ENCODE measurements at places on chromosomes 6 and 20.

- no peak for DNase-seq
Observed at GRCh38 chr6:71324194-71324785, 35.7 kb downstream of the OGFRL1 start.

DNA sequence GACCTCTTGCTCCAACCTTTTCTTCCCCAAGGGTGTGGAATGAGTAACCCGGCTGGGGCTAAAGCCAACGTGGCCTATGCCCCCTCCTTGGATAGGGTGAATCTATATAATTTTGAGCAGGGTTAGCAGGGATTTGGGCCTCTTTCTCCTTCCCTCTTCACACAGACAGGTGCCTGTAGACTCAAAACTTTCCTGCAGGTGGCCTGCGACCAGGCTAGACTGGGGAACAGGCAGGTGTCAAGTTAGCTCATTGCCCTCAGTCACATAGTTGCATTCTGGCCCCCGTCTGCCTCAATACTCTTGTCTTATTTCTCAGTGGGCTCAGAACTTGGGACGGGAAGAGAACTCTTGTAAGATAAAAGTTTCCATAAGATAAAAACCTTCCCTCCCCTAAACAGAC is 243.0 kb downstream of the ATXN1 start:
- no peak for DNase-seq

DNA sequence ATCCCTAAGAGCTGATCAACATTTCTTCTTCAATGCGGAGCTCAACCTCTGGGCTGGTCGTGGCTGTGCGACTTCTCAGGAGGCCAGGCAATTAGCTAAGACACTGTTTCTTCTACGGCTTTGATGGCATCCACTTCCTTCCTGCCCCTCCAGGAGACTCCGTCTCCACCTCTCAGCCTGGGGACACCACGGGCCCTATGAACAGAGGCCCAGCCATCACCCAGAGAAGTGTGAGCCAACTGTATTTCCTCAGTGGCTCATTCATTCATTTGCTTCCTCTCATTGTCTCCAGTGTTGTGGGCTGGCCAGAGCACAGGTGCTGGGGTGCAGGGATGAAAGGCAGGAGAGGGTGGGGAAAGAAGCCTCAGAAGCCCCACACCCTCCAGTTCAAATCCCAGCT is 51.8 kb upstream of the APCDD1L start:
- no peak for DNase-seq

- peak; percentile 38 for DNase-seq
Observed at GRCh38 chr6:28789553-28790083, 134.2 kb downstream of the TRIM27 start.

DNA sequence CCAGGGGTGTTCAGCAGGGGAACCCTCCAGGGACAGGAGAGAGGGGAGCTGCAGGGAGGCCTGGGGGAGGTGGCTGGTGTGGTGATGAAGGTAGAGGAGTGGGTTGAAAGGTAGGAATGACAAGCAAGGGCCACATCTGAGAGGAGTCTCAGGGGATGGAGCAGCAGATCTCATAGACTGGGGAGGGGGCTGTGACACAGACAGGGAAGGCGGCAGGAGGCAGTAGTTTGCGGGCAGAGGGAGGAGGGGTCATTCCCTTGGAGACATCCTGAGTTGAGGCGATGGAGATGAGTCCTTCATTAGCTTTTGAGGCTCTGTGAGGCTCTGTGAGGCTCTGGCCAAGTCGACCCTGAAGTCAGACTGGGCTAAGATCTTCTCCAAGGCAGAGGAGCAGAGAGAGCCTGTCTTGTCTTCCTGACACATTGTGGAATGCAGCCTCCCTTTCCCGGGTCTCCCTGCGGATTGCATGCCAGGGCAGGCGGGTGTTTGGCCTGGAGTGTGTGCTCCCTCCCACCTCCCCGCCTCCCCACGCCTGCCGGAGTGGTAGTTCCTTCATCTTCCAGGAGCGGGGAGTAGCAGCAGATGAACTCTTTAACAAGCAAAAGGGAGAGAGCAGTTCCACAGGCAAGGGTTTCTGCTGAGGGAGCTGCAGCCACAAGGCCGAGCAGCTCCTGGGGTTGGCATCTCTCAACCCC is 34.3 kb upstream of the MLN start:
- peak; percentile 81 for DNase-seq

DNA sequence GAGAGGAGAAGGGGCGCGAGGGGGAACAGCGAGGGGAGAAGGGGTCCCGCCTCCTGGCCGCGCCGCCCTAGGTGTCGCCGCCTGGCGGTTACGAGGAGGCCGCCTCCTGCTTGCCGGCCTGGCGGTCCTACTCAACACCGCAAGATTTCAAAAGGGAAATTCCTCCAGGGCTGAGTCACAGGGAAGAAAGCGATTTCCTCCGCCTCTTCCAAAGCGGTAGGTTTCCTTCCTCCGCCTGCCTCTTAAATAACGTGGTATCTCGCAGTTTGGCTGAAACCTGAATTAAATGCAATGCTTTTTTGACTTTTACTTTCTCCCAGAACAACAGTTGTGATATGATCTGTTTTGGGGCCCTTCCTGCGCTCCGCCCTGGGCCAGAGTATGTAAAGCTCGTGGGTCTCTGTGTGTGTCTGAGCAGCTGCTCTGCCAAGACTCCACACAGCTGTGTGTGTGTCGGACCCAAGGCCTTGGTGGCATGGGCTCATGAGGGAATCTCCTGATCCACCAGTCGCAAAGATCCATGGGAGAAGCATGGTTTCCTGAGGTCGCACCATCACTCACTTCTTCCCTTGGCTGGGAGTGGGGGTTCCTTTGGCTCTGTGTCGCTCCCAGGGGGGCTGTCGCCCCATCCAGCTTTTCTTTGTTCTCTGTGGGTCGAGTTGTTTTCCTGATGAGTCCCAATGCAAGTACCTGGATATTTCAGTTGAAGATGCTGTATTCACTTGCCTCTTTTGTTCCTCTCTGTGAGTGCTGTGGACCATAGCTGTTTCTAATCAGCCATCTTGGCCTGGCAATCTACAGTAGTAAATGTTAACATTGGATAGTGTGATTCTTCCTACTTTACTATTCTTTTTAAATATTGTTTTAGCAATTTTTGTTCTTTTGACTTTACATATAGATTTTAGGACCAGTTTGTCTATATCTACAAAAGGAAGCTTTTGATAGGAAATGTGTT is 31.6 kb upstream of the NOTCH4 start:
- peak; percentile 94 for DNase-seq

DNA sequence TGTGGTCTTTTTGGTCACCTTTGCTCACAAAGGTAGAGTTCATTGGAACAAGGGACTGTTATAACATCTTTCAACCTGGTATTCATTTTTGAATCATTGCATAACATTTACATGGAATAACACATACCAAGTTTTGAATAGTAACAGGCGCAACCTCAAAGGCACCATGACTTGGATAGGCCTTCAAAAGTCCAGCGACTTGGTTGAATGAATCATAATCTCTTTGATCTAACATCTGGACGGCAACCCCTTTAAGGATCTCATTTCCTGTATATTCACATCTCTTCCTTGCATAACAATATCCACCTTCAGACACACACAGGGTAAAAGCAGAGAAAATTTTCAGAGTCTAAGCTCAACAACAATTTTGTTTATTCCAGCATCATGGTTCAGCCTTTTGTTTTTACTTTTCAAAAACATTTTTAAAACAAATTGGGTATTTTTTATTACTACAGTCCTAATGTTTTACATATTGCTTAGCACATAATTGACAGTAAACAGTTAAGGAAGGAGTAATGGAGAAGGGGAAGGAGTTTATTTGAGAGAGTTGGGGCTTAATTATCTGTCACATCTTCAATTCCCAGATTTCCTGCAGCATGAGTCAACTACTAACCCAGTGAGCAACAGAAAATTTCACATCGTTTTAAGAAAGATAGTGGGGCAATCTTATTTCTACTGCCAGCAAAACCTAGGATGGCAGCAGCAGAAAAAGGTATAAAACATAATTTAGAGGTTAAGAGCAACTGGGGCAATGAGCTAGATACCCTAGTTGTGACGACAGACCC is 41.8 kb upstream of the F13A1 start:
- peak; percentile 35 for DNase-seq

Measured in AG08395 (cell line).